AG08395 (cell line): ENCODE measurements at places on chromosomes 2 and 18.

DNA sequence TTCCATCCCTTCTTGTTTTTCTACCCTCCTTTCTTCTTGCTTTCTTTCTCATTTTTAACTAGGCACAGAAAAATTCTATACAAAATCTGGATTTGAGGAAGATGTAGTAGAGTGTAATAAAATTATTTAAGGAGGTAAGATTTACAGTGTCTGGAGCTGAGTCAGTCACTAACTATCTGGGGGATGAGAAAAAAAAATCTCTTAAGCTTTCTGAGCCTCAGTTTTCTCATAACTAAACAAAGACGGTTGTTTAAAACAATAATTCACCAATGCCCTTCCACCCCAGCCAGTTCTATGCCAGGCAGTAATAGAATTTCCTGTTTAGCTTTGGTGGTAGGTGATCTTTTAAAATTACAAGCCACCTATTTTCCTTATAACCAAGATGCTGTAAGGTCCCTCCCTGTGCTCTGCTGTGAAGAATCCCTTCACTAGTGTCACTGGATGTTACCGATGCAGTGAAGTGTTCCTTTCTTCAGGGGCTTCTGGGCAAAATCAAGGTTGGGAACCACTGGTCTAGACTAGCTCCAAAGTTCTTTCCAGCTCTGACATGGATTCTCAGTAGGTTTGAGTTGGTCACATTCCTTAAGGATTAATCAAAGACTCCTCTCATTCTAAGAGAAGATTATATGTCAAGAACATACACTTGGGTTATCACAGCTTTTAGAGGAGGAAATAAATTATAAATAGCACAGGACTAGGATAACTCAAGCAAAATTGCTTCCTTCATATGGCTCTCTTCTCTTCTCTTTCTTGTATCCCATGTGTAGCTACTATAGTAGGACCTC, 289.0 kb downstream of the CDH2 start:
- DNase-seq = no peak

DNA sequence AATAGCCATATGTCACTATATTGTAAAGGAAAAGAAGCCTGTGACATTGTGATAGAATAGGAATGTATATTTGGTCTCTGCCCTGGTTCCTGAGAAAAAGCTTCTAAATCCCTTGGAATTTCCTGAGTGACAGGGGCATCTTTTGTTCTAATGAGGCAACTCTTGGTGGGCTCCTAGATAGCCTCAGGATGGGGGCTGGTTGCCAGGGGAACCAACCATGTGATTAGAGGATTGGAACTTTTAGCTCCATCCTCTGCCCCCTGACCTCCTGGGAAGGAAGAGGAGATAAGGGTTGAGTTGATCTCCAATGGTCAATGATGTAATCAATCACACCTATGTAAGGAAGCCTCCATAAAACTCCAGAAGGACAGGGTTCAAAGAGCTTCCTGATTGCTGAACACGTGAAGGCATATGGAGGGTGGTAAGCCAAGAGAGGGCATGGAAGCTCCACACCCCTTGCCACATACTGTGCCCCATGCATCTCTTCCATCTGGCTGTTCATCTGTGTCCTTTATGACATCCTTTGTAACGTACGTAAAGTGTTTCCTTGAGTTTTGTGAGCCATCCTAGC, 2.9 kb upstream of the ME2 start:
- no peak for DNase-seq

DNA sequence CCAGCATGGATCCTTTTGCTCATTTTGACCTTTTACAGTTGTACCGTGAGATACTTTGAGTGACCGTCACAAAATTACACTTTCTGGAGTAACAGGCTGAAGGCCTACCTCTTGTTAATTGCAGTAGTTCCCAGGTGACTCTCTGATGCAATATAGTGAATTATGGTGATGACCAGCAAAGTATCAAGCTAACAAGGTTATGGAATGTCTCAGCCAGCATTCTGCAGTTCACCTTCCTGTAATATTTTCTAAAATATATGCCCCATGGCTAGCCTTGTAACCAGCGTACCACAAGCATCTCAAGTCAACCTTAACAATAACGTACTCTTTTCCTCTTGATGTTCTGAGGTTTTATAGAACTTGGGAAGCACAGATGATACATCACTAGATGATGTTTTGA, 234.7 kb downstream of the LTBP1 start:
- DNase-seq = no peak

DNA sequence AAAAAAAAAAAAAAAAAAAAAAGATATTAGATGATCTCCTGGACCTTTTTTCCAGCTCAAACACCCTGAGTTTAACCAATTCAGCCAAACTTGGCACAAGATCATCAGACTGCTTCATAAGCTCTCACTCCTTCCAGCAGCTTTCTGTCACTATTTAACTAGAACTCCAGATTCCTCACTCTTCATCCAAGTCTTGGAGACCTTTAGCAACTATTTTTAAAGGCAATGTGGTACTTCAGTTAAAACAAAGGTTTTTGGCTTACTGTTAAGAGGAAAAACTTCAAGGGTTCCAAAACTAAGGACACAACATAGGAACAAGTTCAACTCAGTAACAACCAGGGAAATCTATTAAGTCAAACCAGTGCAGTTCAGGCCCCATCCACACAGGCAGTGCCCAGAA, 23.2 kb downstream of the LAMA1 start:
- DNase-seq = no peak

DNA sequence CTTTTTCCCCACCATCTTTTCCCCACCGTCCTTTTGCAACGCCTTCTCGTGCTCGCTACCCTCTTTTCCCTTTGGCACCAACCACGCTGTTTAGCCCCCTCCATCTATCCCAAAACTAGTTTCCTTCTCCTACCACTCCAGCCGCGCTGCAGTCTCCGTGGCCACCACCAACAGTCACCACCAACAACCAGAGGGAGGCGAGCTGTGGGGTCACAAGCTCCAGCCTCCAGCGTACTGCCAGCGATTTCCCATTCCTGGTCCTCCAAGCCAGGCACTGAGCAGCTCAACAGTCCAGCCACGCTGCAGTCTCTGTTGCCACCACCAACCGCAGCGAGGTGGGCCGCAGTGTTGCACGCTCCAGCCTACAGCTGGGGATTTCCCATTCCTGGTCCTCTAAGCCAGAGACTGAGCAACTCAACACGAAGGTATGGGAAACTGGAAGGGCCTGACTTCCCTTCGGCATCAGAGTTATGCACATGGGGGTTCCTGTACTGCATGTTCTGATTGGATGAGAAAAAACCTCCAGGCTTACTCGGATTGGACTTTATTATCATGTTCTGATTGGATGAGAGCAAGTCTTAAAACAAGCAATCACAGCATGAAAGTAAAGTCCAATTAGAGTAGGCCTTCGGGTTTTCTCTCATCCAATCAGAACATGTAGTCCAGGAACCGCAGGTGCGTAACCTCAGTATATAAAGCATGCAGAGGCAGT, 42.3 kb upstream of the IMP4 start:
- DNase-seq = no peak

DNA sequence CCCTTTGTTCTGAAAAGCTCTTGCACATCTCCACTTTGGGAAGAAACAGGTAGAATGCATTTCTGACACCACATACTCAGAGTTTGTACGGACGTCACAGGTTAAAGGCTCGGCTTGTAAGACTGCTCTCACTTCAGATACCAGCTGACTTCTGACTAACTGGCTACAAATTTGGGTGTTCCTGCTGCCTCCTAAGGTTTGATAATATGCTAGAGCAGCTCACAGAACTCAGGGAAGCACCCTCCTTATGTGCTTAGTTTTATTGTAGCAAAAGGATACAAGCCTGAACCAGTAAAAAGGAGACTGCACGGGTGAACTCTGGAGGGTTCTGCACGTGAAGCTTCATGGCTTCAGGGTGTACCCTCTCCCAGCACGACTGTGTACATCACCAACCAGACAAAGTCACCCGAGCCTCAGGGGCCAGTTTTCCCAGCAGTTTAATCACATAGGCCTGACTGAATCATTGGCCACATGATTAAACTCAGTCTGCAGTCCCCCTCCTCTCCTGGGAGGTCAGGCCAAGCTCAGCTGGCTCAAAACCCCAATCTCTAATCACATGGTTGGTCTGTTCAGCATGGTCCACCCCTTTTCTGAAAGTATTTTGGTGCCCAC, 749.5 kb upstream of the RAB6C start:
- no peak for DNase-seq

DNA sequence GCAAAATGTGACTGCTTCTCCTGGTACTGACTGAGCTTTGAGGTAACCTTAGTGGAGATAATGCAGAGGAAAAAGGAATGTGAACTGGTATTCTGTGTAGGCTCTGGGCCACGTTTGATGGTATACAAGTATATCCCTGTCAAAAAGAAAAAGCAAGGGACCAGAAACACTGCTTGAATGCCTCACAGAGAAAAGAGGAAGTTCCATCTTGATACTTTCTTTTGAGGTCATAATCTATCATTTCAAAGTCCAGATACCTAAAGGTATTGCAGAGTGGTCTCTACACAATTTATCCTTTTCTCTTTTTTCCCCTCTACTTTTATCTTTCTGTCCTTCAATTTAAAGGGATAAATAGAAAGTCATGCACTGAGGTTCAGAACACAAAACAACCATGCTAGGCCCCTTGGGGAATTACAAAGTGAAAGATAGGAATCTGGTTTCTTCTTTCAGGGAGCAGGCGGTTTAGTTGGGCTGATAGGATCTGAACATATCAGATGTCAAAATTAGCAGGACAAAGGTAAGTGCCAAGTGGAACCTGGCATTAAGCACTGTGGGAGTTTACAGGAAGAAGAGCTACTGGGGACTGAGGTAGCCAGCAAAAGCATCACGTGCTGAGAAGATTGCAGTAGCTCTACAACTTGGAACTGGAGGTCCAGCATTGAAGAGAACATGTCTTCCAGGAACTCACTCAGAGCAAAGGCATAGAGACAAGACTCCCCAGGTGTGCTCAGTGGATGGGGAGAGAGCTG, 121.2 kb downstream of the LYPD6 start:
- no peak for DNase-seq

- DNase-seq = no peak
Measured at GRCh38 chr2:7730449-7730848, 813.2 kb downstream of the RNF144A start.

- no peak for DNase-seq
Measured at GRCh38 chr2:69223759-69224511, 163.1 kb downstream of the GFPT1 start.

GRCh38 chr2:20057268-20057667, 5.8 kb upstream of the LAPTM4A start:
- no peak for DNase-seq

DNA sequence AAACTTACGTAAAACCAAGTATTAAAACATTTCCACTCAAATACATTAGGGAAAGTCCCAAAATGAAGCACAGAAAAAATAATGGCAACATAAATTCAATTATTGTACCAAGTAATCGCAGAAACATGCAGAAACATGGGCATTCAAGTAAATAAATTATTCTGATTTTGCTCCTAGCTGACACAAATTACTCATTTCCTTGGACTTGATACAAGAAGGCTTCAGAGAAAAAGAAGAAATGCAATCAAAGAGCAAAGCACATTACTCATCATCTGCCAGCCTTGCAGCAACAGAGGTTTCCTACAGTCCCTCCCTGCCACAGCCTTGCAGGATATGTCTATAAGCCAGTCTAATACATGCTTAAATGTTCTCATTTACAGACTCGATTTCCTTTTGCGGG, 439.8 kb upstream of the LYPD1 start:
- peak; percentile 31 for DNase-seq

DNA sequence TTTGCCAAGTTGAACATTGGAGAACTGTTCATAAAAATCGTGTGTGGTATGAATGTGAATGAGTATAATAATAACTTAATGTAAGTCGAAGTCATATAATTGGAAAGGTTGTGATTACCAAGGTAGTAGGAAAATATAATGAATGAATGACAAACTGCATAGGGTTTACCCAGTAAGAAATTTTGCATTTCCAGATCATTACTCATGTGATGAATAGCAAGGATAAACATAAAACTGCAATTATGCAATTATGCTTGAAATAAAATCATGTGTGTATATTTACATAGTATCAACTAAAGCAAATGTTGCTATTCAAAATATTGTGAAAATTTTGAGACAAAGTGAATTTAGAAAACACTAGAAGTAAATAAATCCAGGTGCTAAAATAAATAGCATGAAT, 1108.7 kb upstream of the TMEFF2 start:
- DNase-seq = no peak

- DNase-seq = no peak
Measured at GRCh38 chr2:98505971-98506664, 61.5 kb downstream of the INPP4A start.

DNA sequence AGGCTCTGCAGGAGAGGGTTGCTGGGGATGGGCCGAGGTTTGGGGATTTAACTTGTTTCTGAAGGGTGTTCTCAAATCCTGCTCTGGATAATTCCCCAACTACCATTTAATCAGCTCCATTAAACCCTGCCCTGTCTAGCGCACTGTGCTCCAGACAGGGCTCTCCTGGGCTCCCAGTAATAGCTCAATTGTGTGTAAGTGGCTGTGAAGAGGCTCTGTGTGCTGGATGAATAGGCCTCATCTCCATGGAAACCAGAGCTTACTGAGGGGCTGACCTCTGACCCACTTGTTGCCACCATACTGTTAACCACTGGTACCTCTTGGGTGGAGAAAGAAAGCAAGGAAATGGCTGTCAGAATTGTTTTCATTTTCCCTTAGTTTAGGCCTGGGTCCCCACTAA, 92.9 kb downstream of the TGOLN2 start:
- DNase-seq = no peak

DNA sequence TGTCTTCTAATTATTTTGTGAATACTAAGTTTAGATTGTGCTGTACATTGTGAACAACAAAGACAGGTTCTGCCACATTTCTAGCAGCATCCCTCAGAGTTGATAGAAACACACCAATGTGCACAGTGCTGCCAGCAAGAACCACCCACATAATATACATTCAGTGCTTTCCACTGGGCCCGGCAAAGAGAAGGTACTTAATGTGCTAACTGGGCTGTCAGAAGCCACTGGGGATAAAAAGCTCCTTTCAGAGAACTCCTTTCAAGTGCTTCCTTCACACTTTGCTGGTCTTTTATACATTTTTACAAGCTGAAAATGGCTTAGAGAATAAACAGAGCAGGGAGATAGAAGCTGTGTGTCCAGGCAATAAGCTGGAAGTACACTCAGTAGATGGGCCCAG, 58.0 kb upstream of the CAPN13 start:
- DNase-seq = no peak

GRCh38 chr2:7025082-7025481, 107.9 kb downstream of the RNF144A start:
- no peak for DNase-seq

DNA sequence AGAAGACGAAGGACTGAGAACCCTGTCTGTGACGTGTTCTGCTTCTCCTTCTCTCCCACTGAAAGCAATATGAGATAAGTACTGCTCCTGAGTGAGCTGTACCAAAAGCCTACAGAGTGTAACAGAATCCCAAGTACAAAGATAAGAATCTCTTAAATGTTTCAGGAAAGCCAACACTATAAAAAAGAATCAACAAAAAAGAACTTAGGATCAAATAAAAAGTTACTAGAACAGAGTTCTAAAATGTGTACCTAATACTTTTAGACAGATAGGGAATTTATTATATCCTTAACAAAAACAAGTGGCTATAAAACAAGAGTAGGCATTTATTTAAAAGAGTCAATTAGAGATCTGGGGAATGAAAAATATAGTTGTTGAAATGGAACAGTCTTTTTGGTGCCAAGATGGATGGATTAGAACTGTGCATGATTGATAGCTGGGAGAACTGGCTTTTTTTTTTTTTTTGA, 49.0 kb downstream of the NCOA1 start:
- DNase-seq = no peak

- DNase-seq = no peak
Measured at GRCh38 chr18:35623255-35623654, 41.7 kb downstream of the GALNT1 start.

- no peak for DNase-seq
Measured at GRCh38 chr2:228066126-228066798, 115.2 kb downstream of the SPHKAP start.
